SW480 (cell line): ENCODE measurements at places on chromosomes 12 and 14.

DNA sequence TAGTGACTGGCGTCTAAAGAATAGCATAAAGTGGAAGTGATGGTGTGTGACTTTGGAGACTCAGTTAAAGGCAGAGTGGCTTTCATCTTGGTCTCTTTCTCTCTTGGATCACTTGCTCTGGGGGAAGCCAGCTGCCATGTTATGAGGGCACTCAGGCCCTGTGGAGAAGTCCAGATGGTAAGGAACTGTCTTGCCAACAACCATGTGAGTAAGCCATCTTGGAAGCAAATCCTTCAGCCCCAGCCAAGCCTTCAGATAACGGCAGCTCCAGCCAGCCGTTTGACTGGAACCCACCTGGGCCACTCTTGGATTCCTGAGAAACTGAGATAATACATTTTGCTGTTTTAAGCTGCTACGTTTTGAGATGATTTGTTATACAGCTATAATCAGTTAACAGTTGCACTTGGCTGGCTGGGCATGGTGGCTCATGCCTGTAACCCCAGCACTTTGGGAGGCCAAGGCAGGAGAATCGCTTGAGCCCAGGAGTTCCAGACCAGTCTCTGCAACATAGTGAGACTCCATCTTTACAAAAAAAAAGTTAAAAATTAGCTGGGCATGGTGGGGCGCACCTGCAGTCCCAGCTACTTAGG is 7.7 kb upstream of the LRRC23 start:
- no peak for DNase-seq

- DNase-seq: peak; percentile 43
Observed at GRCh38 chr12:54134850-54135249, 53.9 kb downstream of the SMUG1 start.

GRCh38 chr12:63302941-63303536 is 152.0 kb upstream of the AVPR1A start:
- no peak for DNase-seq

GRCh38 chr14:57352396-57353170 is 37.8 kb upstream of the NAA30 start:
- DNase-seq: no peak

GRCh38 chr14:35374263-35374712 is 30.3 kb downstream of the NFKBIA start:
- peak; percentile 22 for DNase-seq

DNA sequence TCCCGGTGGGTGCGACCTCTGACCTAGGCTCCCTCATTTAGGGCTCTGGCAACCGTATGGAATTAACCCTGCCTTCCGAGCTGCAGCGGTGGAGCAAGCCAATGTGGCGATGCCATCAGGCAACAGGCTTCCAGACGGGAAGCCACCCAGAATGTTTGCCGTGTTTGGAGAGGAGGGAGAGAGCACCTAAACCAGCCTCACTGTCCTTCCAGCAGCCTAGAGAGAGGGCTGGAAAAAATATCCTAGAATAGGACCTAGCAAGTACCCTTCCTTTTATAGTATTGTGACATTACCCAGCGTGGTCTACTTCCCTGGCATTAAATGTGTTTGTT is 287 bp upstream of the SLC2A13 start:
- no peak for DNase-seq

DNA sequence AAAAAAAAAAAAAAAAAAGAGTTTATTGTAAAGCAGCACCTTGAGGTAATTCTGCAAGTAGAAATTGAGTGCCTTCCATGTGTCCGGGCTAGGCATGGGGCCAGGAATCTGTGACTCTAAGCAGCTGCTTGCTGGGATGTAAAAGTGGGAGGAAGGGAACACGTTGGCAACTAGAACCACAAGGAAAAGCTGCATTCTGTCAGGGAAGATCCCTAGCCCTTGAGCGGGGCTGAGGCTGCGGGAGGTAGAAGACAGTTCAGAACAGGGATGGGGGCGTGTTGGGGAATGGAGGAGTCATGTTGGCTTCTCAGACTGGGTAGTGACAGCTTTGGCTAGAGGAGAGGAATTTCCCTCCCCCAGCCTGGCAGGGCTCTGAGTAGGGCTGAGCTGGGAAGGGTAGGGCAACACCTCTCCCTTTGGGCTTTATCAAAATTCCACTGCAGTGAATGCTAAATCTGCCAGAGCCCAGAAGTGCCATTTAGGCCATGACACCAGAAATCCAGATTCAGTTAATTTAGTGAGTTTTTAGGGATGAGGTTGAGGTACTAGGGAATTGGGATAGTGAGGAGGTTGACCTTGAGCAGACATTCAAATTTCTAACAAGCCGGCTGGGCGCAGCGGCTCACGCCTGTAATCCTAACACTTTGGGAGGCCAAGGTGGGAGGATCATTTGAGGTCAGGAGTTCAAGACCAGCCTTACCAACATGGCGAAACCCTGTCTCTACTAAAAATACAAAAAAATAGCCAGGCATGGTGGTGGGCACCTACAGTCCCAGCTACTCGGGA is 3.4 kb upstream of the TRAFD1 start:
- DNase-seq: no peak

DNA sequence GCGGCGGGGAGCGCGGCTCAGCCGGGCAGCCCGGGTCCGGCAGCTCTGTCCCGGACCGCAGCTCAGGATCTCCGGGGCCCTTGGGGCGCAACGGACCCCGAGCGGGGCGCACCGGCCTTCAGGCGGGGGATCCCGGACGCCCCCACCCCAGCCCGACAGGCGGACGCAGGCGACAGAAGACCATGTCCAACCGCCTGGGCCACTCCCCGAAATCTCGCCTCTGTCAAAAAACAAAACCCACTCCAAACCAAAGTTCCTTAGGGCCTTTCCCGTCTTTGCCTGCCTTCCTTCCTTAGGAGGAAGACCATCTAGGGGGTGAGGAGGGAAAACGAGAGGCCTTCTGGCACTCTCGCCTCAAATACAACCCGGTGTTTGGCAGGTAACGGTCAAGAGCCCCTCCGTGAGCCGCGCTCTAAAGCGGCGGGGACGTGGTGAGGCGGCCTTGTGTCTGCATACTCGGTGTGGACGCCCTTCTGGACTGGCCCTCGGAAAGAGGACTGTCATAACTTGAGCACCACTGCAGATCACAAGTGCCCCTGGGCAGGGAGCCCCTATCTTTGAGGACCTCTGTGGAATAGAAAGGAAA is 604 bp downstream of the HCFC2 start:
- DNase-seq: peak; percentile 6

DNA sequence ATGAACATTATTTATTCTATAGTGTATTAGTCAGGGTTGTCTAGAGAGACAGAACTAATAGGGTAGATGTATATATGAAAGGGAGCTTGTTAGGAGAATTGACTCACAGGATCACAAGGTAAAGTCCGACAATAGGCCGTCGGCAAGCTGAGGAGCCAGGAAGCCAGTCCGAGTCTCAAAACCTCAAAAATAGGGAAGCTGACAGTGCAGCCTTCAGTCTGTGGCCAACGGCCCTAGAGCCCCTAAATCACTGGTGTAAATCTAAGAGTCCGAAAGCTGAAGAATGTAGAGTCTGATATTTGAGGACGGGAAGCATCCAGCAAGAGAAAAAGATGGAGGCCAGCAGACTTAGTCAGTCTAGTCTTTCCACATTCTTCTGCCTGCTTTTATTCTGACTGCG is 912.2 kb downstream of the FLRT2 start:
- DNase-seq: no peak
